ENCODE measurements at places on chromosomes 1 and 21.

GRCh38 chr1:147124266-147124665 is 48.0 kb downstream of the PRKAB2 start:
- no peak for DNase-seq

DNA sequence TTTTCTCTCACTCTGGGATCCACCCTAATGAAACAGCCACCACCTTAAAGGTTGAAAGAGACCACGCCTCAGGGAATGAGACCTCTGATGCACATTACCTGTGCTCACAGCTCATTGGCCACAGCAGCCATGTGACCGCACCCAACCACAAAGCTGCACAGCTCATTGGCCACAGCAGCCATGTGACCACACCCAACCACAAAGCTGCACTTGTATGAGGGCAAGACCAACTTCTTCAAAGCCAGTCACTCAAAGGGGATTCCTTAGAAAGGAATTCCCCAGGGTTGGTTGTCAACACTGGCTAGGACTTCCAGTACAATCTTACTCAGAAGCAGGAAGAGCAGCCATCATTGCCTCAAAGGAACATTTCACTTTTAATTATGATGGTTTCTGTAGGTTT is 43.6 kb upstream of the PDE9A start:
- no peak for DNase-seq

- DNase-seq, result no peak
Observed at GRCh38 chr1:1875932-1876331, 15.0 kb downstream of the GNB1 start.

DNA sequence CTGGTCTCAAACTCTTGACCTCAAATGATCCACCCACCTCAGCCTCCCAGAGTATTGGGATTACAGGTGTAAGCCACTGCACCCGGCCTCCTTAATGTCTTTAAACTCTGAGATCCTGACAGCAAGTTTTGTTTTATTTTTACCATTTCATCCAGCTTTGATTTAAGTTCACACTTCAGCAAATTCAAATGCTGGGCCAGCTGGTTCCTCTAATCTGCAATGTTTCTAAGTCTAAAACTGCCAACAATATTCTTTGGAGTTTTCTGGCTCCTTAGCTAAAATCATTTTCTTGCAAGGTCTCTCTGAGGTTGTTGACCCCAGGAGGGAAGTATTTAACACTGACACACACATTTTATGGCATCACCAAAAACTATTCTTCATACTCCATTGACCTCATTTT is 72.0 kb upstream of the COL24A1 start:
- DNase-seq, result no peak

DNA sequence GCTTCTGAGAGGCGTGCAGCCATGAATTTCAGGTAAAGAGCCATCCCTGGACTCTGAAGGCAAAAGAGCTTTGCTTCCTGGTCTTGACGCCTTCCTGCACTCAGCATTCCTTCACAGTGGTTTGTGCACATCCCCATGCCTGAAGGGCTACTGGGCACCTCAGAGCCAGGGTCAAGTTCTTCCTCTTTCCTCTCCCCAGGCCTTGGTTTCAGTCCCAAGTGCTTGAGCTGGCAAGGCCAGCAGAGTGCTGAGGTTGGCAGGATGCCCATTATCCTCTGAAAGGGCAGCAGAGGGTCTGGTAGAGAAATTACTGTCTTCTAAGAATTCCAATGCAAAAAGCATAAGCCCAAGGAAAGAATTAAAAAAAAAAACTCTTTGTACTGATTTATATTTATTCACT is 1064.9 kb downstream of the TTLL7 start:
- DNase-seq, result no peak

- DNase-seq, result no peak
Observed at GRCh38 chr1:98688110-98688739, 26.7 kb downstream of the SNX7 start.

GRCh38 chr21:20086508-20086907 is 911.7 kb upstream of the NCAM2 start:
- no peak for DNase-seq

- DNase-seq, result no peak
Observed at GRCh38 chr1:97909266-97909665, 11.6 kb downstream of the DPYD start.

- DNase-seq, result peak; percentile 47
Observed at GRCh38 chr1:24540906-24541710, 14.8 kb upstream of the NCMAP start.

DNA sequence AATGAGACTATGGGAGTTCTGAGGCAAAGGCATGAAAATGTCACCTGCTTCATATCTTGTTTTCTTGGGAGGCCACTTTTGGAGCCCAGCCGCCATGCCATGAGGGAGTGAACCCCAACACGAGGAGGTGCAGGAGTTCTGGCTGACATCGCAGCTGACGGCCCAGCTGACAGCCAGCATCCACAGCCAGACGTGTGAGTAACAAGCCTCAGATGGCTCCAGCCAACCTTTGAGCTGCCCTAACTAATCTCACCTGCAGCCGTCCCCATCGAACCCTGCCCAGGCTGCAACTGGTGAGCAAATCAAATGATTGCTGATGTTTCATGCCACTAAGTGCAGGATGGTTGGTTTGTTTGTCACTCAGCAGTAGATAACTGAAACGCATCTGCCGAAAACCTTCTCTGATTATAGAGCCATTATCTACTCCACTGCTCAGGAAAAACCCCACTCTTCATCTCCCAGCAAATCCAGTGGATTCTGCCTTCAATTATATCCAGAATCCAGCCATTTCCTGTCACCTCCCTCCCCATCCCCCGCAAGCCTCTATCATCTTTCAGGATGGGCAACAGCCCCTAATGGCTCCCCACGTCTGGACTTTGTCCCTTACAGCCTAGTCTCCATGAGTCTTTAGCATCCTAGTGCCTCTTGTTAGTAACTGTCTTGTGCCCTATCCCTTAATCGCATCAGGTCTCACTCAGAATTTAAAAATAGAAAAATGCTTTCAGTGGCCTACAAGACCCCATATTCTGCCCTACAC is 18.5 kb upstream of the RAB4A start:
- no peak for DNase-seq

DNA sequence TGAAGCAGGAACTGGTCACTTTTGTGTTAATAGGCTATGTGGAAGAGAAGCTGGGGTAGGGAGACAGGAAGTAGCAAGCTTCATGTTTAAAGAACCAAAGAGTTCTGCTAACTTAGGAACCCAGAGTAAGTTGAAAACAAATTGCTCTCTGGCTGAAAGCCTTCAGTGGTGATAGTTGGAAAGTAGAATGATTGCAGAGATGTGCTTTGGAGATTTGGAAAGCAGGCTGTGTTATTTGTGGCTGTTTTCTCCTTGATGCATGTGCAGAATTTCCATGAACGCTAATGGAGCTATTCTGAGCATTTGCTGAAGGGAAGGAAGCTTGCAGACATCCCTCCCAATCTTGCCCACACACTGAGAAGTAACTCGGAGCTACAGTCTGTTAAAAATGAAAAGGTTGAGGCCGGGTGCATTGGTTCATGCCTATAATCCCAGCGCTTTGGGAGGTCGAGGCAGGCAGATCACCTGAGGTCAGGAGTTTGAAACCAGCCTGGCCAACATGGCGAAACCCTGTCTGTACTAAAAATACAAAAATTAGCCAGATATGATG is 45.7 kb downstream of the TCEANC2 start:
- DNase-seq, result no peak

DNA sequence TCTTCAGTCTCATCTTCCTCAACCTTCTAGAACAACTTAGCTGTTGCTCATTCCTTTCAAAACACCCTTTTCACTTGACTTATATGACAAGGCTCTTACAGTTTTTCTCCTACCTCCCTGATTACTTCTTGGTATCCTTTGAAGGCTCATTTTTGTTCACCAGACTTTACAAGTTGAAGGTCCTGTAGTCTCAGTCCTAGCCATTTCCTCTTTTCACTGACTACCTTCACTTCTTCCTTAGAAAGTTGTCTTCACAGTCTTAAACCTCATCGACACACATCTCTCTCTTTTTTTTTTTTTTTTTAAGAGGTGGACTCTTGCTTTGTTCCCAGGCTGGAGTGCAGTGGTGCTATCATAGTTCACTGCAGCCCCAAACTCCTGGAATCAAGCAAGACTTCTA is 6.6 kb upstream of the TP53BP2 start:
- no peak for DNase-seq

DNA sequence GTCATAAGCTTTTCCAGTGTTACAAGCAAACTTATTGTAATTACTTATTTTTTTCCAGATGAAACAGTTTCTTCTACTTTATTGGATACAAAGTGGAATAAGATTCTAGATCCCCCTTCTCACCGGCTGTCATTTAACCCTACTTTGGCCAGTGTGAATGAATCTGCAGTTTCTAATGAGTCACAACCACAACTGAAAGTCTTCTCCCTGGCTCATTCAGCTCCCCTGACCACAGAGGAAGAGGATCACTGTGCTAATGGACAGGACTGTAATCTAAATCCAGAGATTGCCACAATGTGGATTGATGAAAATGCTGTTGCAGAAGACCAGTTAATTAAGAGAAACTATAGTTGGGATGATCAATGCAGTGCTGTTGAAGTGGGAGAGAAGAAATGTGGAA is 95.5 kb downstream of the ZFYVE9 start:
- DNase-seq, result peak; percentile 25

DNA sequence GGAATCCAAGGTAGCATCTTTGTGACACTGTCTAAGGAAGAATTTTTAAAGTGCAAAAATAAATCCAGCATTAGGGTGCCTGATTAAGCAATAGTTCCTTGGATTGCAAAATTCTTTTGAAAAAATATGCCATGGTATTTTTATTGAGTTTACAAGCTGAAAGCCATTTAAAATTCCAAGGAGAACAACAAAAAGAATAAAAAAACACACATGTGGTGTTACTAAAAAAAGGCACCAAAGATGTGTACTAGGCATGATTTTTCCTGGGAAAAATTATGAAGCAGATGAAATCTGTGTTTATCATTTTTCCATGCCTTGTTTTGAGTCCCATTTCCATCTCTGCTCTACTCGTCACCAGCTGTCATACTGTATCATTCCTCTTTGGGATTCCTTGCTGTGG is 157.0 kb upstream of the ZNHIT6 start:
- DNase-seq, result no peak

DNA sequence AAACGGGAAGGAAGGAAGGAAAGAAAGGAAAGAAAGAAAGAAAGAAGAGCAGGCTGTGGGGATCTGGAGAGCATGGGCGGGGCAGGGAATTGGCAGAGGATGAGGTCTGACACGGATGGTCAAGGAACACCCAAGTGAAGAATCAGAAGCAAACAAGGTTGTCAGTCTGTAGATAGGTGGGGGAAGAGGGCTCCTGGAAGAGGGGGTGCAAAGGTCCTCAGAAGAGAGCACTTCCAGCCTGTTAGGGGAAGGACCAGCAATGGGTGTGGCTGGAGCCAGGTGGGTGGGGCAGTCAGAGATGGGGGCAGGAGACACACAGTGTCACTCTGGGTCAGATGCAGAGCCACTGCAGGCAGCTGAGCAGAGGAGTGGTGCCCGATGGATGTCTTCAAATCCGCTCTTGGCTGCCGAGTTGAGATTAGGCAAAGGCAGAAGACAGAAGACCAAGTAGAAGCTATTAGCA is 11.0 kb upstream of the PLA2G2C start:
- DNase-seq, result no peak

DNA sequence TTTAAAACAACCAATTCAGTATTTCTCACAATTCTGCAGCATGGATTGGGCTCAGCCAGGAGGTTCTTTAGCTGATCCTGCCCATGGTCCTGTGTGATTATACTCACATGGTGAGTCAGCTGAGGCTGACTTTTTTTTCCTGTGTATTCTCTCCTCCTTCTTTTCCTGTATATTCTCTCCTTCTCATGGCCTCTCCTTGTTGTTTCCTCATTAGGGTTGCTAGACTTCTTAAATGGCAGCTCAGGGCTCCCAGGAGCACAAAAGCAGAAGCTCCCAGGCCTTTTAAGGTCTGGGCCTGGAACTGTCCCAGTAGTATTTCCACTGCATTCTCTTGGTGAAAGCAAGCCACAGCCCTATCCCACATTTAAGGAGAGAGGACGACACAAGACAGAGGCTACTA is 26.8 kb downstream of the VANGL1 start:
- no peak for DNase-seq

DNA sequence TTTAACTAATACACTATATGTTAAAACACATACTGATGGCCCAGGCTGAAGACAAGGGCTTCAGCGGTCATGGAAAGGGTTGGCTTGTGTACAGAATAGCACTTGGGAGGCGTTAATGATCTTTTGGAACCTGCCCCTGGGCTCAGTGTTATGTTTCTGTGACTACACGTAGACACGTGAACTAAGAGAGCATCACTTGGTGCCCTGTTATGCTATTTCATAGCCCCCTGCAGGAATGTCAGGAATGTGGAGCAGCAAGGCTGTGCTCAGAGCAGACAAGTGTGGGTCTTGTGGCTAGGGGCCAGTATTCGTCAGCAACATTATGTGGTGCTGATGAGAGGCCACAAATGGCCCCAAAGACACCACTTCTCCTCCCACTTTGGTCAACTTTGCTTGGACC is 132.4 kb downstream of the MAP3K21 start:
- no peak for DNase-seq

DNA sequence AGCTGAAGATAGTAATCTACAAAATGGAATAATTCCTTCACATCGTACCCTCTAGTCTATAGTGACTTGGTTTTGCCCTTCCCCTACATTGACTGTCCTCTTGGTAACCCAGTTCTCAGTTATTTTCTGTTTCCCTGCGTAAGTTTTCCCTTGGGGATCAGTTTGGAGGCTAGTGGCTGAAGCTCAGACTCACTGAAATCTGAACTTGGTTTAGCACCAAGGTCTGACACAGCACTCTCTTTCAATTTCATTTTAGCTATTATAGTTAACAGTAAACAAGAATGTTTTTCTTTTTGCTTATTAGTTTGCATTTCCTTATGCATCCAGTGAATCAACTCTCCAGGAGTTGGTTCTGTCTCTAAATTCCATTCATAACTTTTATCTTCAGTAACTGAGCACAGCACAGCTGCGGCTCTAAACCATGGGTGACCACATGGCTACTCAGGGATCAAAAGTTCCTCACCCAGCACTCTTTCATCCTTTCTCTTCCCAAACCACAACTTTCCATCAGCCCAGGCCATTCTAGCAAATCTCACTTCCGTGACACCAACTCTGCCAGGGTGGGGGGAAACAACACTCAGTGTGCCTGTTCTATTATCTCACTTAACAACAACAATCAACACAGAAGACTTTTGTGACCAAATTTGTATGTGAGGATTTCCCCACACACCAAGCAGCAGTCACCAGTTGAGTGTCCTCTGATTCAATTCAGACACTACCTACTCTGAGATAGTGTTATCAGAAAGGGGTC is 17.6 kb upstream of the IFI6 start:
- no peak for DNase-seq

GRCh38 chr1:231103961-231104360 is 57.9 kb upstream of the TRIM67 start:
- no peak for DNase-seq

- peak; percentile 93 for DNase-seq
Observed at GRCh38 chr1:231814021-231814420, 187.4 kb downstream of the DISC1 start.

DNA sequence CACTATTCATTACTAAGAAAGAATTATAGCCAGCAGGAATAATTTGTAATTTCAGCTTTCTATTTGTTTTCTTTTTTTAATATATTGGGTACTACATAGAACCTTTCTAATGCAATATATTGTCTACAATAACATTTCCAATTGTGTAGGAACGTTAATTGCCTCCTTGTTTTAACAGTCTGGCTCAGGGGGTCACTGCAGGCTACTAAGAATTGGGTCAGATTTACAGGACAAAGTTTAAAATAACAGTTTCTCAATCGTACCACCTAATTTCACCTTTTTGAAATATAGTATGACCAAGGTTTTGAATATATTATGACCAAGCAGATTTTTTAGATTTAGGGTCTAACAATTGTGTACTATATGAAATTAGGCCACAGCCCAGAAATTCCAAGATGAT is 2.4 kb downstream of the CFH start:
- peak; percentile 27 for DNase-seq
